ENCODE measurements at places on chromosomes 13 and 19.
A peak's percentile ranks its signal among the peaks of the same experiment; 100 is the strongest.

- H3K27me3 ChIP-seq: no peaks in the 10 kb centered on the region
- DNase-seq: no peak
- no peaks in the 10 kb centered on the region for H3K4me1 ChIP-seq
- H3K36me3 ChIP-seq: no peaks in the 10 kb centered on the region
- no peak overlapping the region for H3K27ac ChIP-seq
- no peak overlapping the region for H3K4me3 ChIP-seq
Measured at GRCh38 chr19:34560229-34560628, 78.7 kb downstream of the WTIP start.

- H3K4me3 ChIP-seq: no peak overlapping the region
- DNase-seq: no peak
- peaks cover 6% of the 10 kb centered on the region for H3K4me1 ChIP-seq
- H3K27me3 ChIP-seq: no peaks in the 10 kb centered on the region
Measured at GRCh38 chr13:71677124-71677523, 189.9 kb downstream of the DACH1 start.

DNA sequence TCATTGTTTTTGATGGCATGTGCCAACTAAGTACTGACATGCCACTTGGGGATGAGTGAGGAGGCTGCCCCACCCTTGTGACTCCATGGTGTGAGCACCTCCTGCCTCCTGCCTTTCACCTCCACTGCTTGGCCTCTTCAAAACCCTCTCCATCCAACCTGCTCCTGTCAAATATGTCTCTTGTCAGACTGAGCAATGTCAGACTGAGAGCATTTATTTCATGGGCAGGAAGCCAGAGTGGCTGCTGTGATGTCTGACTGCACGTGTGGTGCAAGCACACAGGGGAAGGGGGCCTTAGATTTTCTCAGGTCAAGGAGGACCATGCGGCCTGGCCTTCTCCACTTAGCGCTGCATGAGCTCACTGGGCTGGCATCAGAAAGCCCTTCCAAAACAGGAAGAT lies 68.3 kb downstream of the STARD13 start:
- H3K4me3 ChIP-seq: no peak overlapping the region
- no peak overlapping the region for H3K27ac ChIP-seq
- DNase-seq: no peak

DNA sequence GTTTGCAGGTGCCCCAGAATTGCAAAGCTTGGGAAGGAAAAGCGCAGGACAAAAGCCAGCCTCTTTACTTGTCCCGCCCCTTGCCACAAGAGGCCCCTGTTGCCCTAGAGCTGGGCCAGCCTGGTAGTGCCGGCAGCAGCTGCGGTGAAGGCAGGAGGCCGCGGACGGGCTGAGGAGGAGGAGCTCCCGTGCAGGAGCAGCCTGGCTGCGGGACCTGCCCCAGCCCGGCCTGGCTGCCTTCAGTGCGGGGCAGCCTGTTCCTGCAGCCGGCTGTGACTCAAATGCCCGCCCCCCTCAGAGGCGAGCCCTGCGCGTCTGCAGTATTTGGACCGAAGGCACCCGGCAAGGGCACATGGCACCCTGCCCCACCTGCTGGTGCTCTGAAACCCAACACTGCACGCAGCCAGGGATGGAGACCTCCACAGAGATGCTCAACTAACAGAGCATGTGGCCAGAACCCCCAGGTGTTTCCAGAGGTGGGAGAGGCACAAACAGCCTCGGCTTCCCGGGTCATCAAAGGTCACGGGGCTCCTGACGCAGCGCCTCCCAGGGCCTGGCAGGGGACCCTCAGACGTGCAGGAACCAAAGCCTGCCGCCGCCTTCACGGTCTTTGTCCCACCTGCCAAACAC lies 29.7 kb downstream of the NAXD start:
- DNase-seq: peak; percentile 65
- no peak overlapping the region for H3K27ac ChIP-seq
- no peaks in the 10 kb centered on the region for H3K4me1 ChIP-seq
- peaks cover 31% of the 10 kb centered on the region for H3K36me3 ChIP-seq
- no peak overlapping the region for H3K4me3 ChIP-seq

- DNase-seq: no peak
- H3K36me3 ChIP-seq: peaks cover 2% of the 10 kb centered on the region
- H3K4me1 ChIP-seq: peaks cover 4% of the 10 kb centered on the region
- no peak overlapping the region for H3K27ac ChIP-seq
Measured at GRCh38 chr13:113788413-113789135, 29.5 kb downstream of the TMEM255B start.

DNA sequence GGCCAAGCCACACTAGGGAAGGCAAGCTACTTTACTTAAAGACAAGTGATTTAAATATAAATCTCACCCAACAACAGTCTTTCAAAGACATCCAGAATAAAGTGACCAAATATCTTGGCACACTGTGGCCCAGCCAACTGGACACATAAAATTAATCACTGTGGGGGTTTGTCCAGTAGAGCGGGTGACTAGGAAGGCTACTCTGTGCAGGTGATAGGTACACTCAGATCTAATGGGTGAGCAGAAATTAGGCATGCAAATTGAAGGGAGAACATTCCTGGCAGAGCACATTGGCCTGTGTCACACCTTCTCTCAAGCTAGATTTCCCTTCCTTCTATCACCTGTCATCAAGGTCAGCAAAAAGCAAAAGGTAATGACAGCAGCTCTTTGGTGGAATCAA lies 23.4 kb upstream of the CYSLTR2 start:
- H3K4me3 ChIP-seq: no peak overlapping the region
- H3K4me1 ChIP-seq: no peaks in the 10 kb centered on the region
- H3K27me3 ChIP-seq: no peaks in the 10 kb centered on the region
- no peak for DNase-seq

All from neuronal stem cell (in vitro differentiated cells).